AG10803 (cell line): ENCODE measurements at places on chromosomes 11 and 22.

DNA sequence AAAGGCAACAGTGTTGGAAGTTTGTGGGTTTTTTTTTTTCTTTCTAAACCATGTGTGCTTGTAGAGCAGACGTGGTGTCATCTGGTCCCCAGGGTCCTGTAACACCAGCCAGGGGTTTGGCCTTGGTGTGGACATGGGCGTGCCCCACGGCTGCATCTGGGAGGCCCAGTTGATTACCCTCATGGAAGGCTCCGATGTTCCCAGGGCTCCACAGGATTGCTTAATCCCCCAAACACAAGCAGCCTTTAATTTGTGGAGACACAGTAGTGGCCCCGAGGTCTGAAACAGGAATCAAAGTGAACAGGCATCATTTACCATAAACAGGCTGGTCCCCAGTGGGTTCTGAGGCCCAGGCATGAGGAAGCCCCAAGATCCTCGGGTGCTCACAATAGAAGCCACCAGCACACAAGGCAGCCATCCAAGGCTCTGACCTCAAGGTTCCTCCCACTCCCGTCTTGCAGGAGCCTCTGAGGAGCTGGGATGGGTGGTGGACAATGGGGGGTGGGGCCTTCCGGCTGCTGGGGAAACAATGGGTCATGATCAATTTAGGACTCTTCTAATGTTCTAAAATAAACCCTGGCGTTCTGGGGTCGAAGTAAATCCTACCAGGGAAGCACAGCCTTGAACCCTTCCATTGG lies 115.0 kb upstream of the CD82 start:
- DNase-seq = no peak

DNA sequence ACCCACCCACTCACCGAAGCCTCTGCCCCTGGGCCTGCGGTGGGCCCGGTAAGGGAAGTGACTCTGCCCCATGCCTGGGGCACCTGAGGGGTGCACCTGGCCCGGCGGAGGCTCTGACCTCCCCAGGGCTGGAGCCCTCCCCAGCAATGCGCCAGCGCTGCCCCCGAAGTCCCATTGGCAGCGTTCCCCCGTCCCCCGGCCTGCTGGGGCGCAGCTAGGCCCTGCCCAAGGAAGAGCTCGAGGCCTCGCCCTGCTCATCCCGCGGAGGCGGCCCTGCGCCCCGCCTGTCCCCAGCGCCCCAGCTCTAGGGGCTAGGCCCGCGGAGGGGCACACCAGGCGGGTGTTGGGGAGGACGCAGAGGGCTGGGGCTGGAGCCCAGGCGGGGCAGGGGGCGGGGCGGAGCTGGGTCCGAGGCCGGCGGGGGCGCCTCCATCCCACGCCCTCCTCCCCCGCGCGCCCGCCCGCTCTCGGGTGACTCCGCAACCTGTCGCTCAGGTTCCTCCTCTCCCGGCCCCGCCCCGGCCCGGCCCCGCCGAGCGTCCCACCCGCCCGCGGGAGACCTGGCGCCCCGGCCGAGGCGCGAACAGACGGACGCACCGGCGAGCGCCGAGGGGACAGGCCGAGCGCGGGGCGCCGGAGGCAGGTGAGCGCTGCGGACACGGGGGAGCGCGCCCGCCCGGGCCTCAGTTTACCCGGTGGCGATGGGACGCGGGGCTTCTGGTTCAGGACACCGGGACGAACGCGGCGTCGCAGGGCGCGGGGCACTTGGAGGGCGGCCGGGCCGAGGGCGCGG lies at the start of gene EPS8L2:
Gene EPS8L2, plus strand, starts transcription at position 586 of the 793 bp plus-strand sequence. CDS start 3,177 bp downstream, outside the sequence.
- DNase-seq = no peak

DNA sequence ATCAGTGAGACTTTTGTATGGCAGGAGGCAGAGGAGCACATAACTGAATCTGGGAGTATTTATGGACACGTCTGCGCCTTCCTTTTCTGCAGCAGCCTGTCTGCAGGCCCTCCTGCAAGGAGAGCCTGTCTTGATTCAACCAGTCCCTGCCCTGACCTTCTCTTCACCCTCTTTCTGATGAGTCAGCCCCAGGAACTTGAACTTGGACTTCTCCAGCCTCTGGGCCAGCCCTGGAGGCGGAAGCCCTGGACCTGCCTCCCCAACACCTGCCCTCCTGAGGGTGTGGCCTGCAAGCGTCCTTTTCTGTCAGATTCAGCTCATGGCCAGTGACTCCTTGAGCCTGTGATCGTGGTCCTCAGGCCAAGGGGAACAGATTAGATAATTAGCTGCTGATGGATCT lies 20.0 kb downstream of the DAGLA start:
- peak; percentile 59 for DNase-seq

DNA sequence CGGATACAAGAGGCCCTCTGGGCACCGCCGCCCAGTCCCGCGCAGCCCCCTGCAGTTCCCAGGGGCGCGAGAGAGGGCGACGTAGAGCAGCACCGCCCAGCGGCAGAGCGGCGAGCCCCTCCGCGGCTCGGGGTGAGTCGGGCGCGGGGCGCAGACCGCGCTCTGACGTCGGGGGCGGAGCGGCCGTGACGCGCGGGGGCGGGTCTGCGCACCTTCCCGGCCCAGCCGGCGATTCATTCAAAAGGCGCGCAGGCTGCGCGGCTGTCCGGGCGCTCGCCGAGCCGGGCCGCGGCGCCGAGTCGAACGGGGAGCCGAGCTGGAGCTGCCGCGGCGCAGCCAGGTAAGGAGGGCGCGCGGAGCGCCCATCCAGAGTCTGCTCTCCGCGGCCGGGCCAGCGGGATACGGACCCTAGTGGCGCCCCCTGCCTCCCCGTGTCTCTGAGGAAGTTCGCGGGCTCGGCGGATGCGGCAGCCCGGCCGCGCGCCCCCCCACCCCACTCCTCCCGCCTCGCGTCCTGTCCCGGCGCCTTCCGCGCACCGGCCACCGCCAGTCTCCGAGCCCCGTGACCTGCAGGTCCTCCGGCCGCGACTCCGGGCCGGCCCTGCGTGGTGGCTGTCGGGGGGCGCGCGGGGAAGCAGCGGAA lies at the start of gene RELT:
Gene RELT, plus strand, starts transcription at position 240 of the 643 bp plus-strand sequence. CDS start 12,738 bp downstream, outside the sequence.
- DNase-seq = peak; percentile 89

DNA sequence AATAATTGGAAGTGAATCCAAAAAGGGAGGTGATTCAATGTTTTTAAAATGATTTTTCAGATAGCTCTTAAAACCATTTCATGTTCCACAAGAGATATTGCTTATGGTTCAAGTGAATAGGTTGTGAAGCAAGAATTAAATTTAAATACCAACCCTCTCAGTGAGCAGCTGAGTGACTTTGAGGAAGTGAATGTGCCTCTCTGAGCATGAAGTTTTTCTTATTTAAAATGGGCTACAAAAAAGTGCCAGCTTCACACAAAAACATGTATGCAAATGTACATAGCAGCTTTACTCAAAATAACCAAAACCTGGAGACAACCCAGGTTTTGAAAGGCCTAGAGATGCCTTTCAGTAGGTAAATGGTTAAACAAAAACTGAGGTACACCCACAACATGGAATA lies 35.5 kb upstream of the GAB4 start:
- no peak for DNase-seq

GRCh38 chr22:25709758-25710157 lies 32.2 kb upstream of the MYO18B start:
- DNase-seq = no peak

- no peak for DNase-seq
Observed at GRCh38 chr11:9377036-9377435, 7.4 kb upstream of the IPO7 start.

- DNase-seq = peak; percentile 46
Observed at GRCh38 chr11:64553554-64554201, 37.3 kb upstream of the SLC22A12 start.

DNA sequence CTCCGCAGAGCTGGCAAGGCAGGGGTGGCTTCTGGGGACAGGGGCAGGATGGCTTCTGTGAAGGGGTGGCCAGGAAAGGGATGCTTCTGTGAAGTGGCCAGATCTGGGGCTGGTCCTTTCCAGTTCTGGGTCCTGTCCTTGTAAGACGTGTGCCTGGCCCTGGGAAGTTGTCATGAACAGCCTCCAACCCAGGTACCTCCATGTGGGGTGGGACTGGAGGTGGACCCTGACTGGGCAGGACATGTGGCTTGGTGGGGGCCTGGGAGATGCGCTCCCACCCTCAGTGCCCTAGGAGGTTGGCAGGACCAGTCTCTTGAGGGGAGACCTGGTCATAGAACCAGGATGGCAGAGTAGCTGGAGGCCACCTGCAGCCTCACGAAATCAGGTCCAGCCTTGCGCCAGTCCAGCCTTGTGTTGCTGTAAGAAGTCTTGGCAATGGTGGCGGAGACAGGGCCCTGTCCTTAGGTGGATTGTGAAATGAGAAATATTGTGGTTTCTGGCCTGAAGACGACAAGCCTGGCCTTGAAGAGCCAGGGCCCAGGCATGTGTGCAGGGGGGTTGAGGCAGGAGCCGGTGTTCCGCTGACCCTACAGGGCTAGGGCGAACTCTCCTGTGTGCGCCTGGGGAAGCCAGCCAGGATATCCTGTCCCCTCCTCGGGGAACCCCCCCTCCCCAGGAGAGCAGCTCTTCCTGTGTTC lies 2.6 kb downstream of the KCNQ1 start:
- DNase-seq = peak; percentile 8

- no peak for DNase-seq
Observed at GRCh38 chr22:16965560-16965959, 42.5 kb downstream of the GAB4 start.

DNA sequence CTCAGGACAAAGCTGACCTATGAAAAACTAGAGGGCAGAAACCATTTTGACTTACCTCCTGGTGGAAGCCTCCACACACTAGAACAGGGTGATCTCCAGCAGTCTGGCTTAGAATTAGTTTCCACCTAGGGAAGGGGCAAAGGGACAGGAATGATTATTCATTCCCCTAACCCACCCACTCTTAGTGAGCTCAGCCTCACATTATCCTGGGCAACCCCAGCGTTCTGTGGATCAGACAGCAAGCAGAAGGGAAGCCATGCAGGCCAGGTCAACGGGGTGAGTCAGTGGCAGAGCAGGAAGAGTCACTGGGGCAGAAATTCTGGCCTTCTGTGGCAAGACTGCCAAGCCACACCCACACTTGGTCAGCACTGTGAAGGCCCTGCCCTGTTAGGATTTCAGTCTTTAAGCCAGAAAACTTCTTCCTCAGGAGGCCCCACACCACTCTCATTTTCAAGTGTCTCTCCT lies 10.5 kb downstream of the NUMA1 start:
- peak; percentile 90 for DNase-seq

DNA sequence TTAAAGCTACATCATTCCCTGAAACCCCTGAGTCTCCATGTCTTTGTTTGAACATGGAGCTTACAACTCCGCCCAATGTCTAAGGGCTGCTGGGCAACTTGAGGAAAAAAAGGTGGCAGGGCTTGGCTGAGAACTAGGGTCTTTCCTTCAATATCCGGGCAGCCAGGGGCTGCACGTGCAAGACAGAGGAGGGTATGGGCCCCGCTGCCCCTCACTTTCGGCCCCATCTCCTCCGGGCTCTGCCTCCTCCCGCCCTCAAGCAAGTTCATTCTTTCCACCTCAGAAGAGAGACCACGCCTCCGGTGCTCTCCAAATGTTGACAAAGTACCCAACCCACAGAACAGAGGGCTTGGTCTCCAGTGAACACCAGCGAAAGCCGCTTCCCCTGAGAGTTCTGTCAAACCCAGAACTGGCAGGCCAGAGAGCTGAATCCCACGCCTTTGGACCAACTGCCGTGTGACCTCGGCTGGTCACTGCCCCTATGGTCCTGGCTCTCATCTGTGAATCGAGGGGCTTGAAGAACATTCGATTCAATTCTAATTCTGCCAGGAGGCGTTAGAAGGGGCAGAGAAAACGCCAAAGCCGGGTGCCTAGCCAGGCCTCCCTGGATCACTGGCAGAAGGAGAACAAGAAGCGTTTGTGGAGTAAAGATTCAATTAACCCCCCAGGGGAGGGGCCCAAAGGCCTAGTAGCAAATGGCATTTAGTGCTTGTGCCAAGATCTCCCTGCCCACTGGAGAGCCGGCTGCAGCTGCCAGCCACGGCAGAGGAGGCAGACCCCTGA lies 7.3 kb downstream of the PDGFB start:
- DNase-seq = no peak

DNA sequence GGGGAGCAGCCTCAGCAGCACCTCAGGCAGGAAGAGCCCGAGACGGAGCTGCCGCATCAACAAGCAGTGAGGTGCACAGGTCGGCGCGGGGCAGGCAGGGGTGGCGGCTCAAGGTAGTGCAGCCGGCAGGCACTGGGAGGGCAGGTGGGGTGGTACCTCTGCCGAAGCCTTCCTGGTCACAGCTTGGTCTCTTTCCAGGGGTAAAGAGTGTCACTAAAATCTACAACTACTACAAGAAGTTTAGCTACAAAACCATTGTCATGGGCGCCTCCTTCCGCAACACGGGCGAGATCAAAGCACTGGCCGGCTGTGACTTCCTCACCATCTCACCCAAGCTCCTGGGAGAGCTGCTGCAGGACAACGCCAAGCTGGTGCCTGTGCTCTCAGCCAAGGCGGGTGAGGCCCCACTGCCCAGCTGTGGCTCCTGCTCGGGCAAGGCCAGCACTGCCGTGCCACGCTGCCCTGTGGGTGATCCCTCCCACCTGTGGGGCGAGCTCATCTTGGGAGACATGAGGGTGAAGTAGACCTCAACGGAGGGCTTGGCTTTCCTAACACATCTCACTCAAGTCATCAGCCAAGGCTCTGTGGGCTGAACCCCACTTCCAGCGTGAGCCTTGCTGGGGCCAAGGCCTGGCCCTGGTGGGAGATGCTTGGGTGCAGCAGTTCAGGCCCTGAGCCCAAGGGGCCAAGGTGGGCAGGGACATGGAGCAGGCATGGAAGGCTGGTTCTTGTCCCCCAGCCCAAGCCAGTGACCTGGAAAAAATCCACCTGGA lies 13.6 kb downstream of the GATD1 start:
- no peak for DNase-seq

GRCh38 chr11:74278721-74279161 lies 32.7 kb downstream of the P4HA3 start:
- DNase-seq = peak; percentile 98

- DNase-seq = no peak
Observed at GRCh38 chr11:57744357-57744756, 3.1 kb downstream of the SELENOH start.

- no peak for DNase-seq
Observed at GRCh38 chr22:47210686-47211085, 448.2 kb downstream of the TBC1D22A start.

GRCh38 chr11:118820412-118821357 lies 29.7 kb upstream of the DDX6 start:
- DNase-seq = peak; percentile 0

DNA sequence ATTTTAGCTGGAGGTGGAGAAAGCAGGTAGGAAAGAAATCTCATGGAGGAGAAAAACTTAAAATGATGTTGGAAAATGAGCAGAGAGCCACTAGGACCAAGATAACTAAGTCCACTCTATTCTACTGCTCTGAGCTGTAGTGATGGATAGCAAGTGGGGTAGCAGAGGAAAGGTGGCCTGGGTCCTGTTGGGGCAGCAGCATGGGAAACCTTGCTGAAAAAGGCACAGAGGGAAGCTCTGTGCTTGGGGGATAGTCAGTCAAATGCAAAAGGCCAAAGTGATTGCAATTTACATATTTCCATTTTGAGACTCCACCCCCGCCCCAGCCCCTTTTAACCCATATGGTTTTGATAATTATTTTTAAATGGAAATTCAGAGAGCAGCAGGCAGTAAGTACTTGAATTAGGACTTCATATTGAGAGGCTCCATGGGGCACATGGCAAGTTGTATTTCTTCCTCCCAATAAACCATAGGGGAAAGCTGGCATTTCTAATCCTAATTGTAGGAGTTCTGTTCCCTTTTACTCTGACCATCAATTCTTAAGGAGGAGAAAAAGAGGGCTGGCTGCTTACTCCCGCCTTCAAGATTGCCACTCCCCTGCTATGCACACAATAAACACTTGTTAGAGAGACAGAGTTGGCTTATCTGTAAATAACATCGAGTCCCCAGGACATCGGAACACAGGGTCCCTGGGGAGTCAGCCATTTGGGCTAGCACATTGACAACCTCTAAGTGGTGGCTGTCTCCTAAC lies 1341.5 kb upstream of the TENM4 start:
- DNase-seq = no peak

GRCh38 chr11:112963368-112963955 lies 2.2 kb downstream of the NCAM1 start:
- DNase-seq = no peak

GRCh38 chr11:78069465-78069864 lies 5.8 kb downstream of the THRSP start:
- DNase-seq = no peak
